KBM-7 (cell line): ENCODE measurements at places on chromosomes 2 and 18.

- DNase-seq, result no peak
Measured at GRCh38 chr2:172596776-172597175, 40.9 kb downstream of the PDK1 start.

DNA sequence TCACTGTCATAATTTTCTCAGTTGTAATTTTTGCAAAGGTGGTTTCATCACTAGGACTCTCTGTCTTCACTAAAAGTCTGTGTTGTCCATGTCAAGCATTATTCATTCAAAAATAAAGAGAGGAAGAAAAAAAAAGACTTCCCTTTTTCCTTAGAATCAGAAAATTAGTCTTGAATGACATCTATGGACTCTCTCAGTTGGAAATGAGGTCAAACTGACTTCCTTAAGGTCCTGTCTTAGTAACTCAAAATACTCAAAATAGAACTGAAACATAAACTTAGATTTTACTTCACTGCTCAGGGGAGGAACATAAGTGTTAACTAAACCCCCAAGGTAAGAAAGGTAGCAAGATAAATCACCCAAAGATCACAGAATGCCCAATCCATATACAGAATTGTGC, 2.2 kb upstream of the ZNF407 start:
- DNase-seq, result peak; percentile 19

DNA sequence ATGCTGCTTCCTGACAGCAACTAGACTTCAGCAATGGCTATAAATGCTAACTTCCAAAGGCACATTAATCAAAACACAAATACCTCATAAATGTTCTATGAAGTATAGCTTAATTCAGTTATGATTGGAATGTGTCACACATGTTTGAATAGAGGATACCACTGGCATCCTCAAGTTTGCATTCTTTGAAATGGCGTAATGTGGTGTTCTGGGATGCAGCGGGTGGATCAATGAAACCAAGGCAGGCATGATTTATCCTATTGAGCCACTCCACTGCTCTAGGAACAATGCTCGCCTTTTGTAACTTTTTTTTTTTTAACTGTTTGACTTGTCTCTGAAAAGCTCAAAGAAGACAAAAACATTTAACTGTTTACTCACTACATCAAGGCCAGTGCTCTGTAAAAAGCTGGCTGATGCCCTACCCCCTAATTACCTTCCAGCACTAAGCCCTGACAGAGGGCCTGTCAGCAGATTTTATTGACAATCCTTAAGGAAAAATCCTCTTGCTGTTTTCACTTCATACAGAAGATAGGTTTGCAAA, 278.8 kb upstream of the SESTD1 start:
- no peak for DNase-seq

DNA sequence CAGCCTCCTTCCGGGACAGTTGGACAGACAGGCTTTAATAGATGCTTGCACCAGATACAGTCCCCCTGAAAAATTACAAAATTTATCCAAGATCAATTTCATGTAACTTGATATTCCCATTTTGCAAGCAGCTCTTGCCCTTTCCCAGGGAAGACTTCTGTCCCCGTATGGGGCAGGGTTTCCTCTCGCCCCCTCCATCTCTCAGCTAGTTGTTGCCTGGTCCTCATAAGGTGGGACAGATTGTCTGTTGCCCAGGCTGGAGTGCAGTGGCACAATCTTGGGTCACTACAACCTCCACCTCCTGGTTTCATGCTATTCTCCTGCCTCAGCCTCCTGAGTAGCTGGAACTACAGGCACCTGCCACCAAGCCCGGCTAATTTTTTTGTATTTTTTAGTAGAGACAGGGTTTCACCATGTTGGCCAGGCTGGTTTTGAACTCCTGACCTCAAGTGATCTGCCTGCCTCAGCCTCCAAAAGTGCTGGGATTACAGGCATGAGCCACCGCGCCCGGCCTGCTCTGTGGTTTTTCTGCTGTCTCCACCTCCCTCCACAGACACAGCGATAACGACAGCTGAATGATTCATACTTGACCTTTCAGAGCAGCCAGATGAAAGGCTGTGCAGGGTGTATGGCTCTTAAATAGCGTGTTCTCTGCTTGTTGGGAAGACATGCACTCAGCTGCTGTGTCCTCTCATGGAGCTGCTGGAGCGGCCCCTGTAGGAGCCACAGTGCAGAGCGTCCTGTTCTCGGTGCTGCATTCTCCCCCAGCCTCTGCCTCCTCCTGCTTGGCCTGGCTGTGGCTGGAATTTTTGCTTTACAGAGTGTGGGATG, 61.4 kb downstream of the TTC39C start:
- DNase-seq, result peak; percentile 88

DNA sequence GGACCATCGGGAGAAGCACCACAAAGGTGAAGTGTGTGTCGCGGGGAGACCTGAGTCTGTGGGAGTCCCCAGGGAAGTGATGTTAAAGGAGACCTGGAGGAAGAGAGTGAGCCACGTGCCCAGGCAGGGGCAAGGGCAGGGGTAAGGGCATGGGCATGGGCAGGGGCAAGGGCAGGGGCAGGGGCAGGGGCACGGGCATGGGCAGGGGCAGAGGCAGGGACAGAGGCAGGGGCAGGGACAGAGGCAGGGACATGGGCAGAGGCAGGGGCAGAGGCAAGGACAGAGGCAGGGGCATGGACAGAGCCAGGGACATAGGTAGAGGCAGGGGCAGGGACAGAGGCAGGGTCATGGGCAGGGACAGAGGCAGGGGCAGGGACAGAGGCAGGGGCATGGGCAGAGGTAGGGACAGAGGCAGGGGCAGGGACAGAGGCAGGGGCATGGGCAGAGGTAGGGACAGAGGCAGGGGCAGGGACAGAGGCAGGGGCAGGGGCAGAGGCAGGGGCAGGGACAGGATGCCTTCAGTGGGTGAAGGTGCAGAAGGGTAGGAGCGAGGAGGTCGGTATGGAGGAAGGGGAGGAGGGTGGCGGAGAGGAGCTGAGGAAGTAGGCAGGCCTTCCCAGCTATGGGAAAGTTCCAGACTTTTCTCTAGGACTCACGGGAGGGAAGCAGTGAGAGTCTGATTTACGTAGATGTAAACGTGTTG, 33.3 kb downstream of the NTSR2 start:
- no peak for DNase-seq
